ENCODE measurements at places on chromosomes 4 and X. TPM values are rescaled to one million over a fixed set of nuclear protein-coding genes. Genes with fewer than 3 reads are reported as not detected.

- DNase-seq = no peak
Observed at GRCh38 chr4:169611157-169611556, 1.2 kb downstream of the NEK1 start.

DNA sequence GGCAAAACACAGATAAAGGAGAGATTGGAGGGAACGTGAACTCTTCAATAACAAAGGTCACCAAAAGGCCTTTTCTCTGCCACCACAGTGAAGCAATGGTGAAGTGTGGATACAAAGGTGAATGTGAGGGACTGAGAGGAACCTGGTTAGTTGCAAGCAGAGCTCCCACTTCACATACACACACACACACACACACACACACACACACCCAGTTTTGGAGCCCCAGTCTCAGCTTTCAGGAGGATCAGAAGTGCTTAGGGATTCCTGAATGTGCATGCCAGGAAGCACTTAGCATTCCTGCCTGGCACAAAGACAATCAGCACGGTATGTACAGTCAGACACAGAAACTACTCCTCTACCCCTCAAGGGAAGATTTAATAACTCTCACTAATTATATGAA, 71.5 kb downstream of the ARHGEF9 start:
- DNase-seq = no peak

DNA sequence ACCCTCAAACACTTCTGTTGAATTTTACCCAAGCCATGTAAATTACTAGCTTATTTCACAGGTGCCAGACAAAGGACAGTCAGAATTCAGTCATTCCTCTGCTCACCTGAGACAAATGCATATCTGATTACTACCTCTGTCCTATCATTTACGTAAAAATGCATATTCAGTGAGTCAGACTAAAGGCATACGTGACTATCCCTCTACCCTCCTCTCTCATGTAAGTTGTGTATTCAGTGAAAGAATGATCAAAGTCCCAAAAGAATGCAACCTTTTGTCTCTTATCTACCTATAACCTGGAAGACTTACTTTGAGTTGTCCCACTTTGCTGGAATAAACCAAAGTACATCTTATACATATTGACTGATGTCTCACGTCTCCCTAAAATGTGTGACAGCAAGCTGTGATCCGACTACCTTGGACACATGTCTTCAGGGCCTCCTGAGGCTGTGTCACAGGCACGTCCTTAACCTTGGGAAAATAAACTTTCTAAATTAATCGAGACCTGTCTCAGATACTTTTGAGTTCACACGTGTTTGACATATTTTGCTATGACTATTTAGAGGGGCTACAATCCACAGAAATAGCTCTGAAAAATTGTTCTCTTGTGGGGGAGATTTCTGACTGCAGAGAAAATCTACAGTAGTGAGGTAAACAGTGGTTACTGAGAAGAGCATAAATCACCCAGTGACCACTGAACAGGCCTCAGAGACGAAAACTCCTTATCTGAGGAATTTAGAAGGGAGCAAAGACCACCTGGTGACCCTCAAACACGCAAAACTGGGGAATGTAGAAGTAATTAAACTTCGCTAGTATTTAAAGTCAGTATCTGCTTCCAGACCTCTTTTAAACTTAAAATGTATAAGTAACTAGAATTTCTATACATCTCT, 1575.8 kb downstream of the STIM2 start:
- no peak for DNase-seq

UGT2B10 gene
- not detected for total RNA-seq

CFAP47 gene
- not detected for total RNA-seq

MND1 gene
- not detected for total RNA-seq

GRCh38 chr4:159010563-159011260, 92.2 kb upstream of the RAPGEF2 start:
- DNase-seq = no peak

DNA sequence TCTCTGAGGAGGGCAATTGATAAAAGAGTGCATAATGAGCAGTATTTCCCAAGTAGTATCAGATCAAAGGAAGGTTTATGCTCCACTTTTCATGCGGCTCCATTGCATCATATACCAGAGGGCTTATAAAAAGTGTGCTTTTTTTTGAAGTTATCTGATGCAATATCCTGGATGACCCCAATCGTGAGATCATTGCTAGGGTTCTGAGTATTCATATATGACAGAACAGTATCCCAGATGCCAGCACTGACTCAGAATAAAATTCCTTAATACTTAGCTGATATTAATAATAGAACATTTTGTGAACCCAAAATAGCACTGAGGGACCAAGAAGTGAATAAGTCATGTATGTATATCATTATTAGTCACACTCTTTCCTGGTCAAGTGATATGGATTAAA, 945.5 kb upstream of the AGA start:
- no peak for DNase-seq

GRCh38 chr4:136793848-136794247, 738.4 kb downstream of the PCDH18 start:
- DNase-seq = no peak

KLF8 gene
- 22.2 TPM for total RNA-seq

DNA sequence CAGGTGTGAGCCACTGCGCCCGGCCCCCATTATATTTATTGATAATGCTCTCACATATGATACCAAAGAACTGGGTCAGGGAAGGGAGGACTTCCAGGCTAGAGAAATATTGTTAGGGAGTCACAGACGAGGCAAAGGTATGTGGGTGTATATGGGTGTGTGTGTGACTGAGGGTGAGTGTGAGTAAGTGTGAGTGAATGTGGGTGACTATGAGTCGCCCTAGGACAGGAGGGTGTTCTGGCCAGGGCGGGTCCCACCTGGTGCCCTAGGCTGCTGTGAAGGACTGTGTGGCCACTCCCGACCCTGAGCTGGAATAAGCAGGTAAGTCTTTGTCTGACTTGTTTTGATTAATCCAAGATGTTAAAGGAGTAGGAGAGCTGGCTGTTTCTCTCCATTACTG, 34.4 kb downstream of the RWDD4 start:
- no peak for DNase-seq

GRCh38 chr4:34202154-34202553, 2042.2 kb downstream of the ARAP2 start:
- no peak for DNase-seq

DNA sequence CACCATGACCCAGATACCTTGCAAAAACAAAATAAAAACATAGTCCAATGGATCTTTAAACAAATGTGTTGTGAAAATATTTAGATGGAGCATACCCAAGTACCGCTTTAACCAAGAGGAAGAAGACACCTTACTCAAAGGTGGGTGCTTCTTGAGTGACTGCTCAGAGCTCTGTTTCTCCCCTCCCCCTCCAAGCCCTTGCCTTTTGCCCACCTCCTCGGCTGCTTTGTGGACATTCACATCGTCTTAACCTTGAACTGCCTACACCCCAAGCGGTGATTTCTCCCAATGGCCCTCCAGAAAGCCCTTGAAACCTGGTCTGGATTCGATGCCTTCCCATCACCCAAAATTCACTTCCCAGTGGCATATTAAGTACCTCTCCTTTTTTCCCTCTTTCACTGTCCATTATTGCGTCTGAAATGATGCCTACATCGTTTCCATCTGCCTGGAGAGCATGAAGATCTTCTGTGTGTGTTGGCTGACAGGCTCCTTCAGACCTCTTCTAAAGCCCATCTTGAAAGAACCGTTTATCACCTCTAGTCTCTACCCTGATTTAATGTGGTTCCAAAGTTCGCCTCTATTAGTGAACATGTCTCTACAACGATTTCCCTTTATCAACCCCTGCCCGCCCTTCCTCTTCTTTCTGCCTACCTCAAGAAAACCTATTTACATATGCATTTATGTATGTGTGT, 968 bp downstream of the GPRIN3 start:
- no peak for DNase-seq
